Activated naive CD4-positive, alpha-beta T cell (primary cell): ENCODE measurements at places on chromosomes 11 and 22.

DNA sequence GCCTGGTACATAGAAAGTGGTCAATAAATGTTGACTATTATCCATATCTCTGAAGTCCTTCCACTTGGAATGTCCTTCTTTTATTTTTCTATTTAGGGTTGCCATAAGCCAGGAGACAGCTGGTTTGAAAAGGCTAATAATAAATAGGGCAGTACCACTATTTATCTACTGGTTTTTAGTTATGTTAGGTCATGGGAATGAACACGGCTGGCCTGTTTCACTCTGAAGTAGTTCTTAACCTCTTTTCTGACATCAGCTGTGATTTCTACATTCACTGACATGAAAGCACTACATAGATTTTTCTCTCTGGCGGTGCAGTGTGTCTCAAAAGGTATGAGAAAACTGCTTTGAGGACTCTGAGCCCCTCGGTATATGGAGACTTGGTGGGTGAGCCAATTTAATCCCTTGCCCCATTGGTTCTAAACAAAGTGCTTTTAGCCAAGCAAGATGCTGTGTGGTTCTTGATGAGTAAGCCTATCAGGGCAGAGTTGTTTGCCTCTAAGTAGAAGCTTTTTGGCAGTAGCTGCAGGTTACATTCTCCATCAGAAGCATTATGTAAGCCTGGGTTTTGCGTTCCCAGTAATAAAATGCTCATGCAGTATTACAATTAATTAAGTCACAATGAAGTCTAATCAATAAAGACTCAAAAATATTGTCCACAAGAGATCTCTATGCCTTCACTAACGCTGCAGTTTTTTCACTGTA is 48.7 kb upstream of the APOA1 start:
- DNase-seq = no peak

DNA sequence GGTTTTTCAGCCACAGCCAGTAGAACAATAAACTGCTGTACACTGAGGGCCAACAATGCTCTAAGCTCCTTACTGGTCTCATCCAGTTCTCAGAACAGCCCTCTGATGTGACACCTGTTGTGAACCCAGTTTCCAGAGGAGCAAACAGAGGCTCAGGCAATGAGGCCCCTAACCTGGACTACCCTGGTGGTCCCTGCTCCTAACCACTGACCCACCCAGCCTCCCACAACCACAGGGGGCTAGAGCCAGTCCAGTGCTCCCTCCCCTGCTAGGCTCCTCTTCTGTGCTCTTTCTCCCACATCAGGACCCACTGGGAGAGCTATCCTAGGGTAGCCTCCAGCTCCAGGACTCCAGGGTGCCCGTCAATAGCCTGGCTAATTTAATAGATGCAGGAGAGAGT is 4.1 kb upstream of the SMARCB1 start:
- DNase-seq = no peak

DNA sequence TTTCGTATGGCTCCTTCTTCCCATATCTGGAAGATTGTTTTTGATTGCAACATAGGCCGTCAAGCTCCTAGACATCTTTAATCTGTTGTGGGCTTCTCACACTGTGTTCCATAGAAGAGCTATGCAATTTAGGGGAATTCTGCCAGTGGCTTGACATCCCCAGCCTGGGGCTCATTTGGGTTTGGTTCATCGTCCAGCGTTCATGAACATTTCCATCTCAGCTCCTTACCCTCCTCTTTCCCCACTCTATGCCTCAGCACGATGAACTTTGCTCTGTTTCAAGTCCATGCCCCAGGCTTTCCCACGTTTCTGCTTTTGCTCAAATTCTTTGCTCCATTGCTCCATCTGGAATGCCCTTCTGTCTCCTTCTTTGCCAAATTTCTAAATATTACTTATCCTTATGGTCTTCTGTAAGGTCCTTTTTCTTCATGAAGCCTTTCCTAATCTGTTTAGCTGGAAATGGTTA is 26.1 kb upstream of the CLMP start:
- no peak for DNase-seq

- DNase-seq = no peak
Measured at GRCh38 chr11:44637487-44637886, 72.0 kb downstream of the CD82 start.

DNA sequence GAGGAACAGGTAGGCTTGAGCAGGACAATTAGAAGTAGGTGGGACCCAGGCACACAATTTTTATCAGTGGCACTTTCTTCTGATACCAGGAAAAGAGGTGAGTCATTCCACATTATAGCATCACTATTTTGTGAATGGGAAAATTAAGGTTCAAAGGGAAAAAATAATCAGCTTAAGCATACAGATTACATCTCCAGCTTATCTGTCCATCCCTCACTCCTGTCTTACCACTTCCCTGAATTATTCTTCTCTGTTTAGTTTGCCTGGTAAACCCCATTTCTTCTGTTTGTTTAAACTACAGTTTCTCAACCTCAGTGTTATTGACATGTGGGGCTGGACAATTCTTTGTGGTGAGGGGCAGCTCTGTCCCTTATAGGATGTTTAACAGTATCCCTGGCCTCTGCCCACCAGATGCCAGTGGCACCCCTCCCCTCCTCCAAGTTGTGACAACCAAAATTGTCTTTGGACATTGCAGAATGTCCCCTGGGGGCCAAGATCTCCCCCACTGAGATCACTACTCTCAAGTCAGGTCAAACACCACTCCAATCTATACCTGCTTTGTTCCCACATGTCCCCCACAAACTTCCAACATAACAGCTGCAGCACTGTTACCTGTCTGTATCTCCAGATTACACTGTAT is 8.5 kb upstream of the XBP1 start:
- DNase-seq = no peak

DNA sequence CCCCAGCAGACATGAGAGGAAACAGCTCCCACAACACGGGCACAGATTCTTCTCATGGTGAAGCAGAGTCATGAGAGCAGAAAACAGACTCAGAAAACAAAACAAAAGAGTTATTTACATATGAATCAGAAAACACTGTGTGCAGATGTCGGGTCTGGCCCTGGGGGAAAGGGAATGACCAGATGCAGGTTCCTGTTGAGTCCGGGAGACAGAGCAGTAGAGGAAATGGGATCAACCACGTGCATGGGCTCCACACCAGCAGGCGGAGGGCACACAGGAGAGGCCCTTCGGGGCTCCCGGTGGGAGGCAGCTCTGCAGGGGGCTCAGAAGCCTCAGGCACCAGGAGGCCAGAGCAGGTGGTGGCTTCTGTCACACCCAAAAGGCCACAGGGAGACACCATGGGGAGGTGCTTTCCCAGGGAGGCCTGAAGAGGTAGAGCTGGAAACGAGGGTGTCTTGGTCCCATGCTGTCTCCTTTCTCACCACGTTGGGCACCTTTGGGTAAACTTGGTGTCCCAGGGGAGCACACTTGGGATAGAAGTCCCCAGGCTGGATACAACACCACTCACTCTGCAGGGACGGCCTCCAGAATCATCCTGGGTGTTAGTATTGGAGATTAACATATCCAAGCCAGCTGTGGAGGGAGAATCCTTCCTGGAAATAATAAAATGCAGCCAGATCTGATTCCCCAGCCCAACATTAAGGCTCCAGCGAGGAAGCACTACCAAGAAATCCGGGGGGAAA is 764.7 kb downstream of the BRD1 start:
- no peak for DNase-seq

DNA sequence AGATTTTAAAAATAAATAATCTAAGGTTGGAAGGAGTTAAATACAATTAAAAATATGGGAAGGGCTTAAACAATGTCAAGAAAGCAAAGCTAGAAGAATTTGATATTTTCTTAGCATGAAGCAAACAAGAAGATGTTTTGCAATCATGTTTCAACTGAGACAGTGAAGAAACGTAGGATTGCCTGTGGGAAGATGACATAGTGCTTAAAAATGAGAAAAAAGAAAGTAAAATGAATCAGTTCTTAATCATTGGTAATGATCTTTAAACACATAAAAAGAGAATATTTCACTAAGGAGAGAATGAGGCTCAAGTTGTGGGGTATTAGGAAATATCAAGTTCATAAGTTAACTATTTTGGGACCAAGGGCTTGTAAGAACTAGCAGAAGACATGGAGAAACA is 855.0 kb downstream of the METTL15 start:
- DNase-seq = no peak

- DNase-seq = no peak
Measured at GRCh38 chr11:19281041-19281440, 40.3 kb upstream of the E2F8 start.

DNA sequence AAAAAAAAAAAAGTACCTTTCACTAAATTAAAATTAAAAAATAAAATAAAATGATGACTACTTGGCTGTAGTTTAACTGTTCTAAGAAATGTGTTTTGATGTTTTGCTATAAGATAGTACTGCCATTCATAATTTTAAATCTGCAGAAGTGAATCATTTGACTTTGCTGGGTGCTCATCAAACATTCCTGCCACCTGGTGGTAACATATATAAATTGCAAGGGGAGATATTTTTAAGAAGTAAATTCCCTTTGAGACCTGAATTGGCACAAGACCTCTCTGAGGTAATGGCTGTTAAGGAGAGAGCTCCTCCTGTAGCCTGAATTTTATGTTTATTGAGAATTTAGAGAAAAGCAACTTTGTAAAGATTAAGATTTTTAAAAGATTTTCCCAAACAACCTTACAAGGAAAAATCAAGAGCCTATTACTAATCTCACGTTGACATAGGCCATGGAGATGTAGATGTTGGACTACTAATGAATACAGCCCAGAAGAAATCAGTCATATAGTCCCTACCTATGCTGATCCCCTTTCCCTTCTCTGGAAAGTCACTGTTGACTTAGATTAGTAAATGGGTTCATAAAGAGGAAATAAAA is 11.9 kb upstream of the NARS2 start:
- DNase-seq = no peak

- DNase-seq = no peak
Measured at GRCh38 chr11:47104261-47104950, 72.3 kb downstream of the ARFGAP2 start.

GRCh38 chr11:105673089-105673488 is 63.2 kb downstream of the GRIA4 start:
- DNase-seq = no peak

- DNase-seq = no peak
Measured at GRCh38 chr11:133191931-133192330, 340.4 kb downstream of the OPCML start.

DNA sequence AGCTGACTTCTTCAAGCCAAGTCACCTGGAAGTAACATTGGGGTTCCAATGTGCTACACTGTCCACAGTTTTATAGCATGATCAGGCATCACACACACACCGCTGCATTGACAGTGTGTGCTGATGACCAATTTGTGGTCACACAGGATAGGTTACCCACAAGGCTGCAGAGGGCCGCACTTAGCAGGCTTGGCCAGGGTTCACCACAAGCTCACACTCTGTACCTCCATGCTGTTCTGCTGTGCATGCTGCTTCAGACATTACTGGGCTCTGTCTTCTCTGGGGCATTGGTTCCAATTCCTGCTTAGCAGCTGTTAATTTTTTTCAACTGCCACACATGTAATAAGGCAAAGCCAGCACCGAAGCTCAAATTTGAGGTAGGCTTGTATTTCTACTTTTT is 11.0 kb upstream of the NRIP3 start:
- no peak for DNase-seq

- no peak for DNase-seq
Measured at GRCh38 chr11:30326114-30326778, 3.3 kb downstream of the ARL14EP start.

GRCh38 chr11:131690362-131690761 is 319.9 kb downstream of the NTM start:
- no peak for DNase-seq

- DNase-seq = no peak
Measured at GRCh38 chr11:2738551-2739431, 39.0 kb upstream of the KCNQ1OT1 start.

- DNase-seq = no peak
Measured at GRCh38 chr22:26621663-26622062, at the start of gene CRYBA4. CRYBA4 (plus strand) TSS chr22:26621963; CDS start chr22:26622597, 634 bp downstream.

- no peak for DNase-seq
Measured at GRCh38 chr11:102427068-102427467, 25.5 kb downstream of the TMEM123 start.

DNA sequence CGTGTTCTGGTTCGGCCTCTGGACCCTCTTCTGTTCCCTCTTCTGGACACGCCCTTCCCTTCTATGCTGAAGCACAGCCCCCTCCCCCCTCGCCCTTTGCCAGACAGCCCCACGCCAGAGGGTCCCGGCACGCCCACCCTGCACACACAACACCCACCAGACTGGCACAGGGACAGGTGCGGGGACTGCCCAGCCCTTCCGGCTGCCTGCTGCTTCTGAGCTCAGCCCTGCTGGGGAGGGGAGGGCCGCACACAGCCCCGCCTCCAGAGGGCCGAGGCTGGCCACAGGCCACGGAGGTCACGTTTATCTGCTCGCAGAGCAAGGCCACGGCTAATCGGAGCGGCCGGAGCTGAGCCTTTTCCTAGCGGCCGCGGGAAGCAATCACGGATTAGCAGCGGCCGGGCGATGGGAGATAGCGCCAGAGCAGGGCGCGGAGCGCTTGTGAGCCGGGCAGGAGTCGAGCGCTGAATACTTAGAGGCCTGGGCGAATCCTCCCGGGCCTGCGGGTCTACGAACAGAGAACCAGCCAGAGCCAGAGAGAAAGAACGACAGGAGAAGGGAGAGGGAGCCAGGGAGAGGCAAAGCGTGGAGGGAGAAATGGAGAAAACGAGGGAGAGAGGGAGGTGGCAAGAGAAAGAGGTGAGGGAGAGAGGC is 21.5 kb downstream of the OTUB1 start:
- no peak for DNase-seq

GRCh38 chr11:103870821-103871309 is 165.6 kb upstream of the DDI1 start:
- no peak for DNase-seq

DNA sequence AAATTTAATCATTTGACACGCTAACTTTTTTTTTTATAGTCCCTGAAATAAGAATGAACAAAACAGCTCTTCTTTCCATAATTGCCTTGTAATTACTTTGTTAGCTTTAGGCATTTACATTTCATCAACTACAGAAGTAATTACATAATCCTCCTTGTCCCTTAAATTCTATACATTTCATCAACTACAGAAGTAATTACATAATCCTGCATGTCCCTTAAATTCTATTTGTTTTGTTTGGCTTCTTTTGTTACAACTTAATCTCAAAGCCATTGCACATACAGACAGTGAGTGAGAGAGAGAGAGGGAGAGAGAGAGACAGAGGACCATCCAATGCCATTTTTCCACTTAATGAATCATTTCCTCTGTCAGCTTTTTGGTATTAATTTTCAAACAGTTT is 873.2 kb downstream of the METTL15 start:
- DNase-seq = no peak

DNA sequence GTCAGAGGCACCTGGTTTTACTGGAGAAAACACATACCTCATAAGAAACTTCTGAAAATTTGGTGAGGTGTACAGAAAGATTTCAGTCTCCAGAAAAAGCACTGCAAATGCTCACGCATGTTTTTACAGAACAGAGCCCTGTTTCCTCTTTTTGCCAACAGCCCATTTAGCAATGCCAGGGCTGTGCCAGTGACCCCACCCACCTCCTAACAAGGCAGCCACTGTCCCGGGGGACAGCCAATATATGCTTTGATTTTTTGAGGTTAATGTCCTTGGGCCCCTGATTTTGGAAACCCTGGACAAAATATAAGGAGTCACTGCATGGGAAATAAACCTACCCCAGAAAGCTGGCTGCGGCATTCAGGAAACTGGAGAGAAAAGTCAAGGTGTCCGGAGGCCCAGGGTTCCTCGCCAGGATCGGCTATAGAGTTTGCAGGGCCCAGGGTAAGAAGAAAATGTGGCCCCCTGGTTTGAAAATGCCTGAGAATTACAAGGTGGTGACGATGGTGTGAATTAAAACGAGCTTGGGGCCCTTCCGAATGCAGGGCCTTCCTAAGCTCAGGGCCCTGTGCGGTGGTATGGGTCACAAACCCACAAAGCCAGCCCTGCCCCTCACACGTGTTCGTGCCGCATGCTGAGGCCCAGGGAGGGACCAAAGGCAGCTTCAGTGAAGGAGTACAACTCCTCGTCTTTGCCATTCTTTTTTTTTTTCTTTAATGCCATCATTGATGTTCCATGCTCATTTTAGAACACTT is 71.1 kb upstream of the WNT7B start:
- no peak for DNase-seq
